ENCODE measurements at places on chromosomes 16 and 17.

GRCh38 chr17:82317394-82318168, at the start of gene CD7:
Gene CD7 (minus strand): TSS chr17:82317608. CDS start chr17:82317495, 113 bp downstream.
- DNase-seq = no peak

GRCh38 chr17:47338026-47338425, 14.3 kb downstream of the EFCAB13 start:
- DNase-seq = no peak

GRCh38 chr16:67922740-67923139, 8.9 kb downstream of the CTRL start:
- no peak for DNase-seq

- no peak for DNase-seq
These were observed 4.3 kb downstream of the RNF43 start for GRCh38 chr17:58412961-58413586.

DNA sequence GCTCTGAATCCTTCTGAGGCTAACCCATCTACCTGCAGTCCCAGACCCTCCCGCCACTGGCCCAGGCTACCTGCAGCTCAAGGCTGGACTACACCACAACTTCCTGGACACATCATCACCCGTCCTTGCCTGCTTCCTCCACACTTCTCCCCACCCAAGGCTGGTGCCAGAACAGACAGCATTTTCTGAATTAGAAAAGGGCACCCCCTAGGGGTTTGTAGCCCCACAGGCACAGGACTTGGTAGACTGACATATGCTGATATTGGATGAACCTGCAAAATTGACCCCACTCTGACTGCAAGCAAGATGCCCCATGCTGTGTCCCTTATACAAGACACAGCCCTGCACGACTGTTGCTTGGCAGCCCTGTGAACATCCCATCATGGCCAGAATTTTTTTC, 271.5 kb upstream of the C16orf82 start:
- DNase-seq = no peak

DNA sequence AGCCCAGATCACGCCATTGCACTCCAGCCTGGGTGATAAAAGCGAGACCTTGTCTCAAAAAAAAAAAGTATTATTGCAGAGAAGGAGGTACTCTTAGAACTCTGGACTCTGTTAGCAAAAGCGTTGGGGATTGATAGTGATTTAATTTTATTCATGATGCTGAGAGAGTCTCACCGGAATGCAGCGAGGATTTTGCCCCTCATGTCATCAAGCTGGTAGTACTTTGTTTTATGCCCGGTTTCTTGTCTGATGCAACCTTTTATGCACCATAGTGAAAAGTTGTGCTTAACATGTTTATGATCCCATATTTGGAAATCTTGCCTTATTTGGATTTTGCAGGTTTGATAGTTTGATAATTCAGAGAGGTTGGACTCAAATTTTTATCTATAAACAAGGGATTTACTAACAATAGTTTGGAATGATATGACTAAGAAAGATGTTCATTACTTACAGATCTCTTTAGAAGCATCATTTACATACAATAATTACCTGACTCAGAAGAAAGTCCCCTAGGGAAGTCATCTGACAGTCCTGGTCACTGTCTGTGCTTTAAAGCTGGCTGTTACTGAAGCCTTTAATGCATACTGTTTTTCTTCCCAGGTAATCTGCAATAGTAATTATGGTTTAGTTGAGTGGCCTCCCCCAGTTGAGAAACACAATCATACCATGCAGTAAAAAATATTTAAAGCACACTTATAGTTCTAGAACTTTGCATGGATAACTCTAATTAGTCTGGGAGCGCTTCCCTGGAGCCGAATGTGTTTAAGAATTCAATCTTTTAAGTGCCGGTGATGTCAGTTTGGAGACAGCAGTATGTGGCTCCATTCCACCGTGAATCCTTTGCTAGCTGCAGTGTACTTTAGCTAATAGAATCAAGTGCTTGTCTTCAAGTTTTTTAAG, 120.9 kb downstream of the PRKCA start:
- no peak for DNase-seq

GRCh38 chr17:59637611-59638310, 18.1 kb downstream of the CLTC start:
- no peak for DNase-seq

DNA sequence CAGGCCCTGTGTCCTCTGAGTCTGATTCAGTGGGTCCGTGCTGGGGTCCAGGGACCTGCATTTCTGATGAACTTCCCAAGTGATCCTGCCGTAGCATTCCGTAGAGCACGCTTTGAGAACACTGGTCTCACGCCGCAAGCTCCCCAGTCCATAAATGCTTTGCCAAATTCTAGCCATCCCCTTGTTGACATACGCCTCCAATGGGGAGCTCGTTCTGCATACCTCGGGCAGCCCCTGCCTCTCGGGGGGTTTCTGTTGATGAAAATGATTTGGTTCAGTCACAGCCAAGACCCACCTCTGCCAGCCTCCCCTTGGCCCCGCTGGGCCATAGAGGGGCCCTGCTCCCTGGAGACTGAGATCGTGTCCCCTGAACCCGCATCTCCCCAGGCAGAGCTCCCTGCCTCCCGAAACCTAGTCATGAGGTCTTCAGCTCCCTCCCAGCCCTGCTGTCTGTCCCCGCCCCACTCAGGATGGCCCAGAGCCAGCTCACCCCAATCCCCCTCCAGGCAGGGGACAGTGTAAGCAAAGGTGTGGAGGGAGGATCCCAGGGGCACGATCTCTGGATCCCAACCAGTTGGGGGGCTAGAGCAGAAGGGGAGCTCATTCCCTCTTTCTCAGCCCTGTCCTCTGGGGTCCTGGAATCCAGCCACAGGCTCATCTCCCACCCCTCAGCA, 16.2 kb upstream of the SPNS2 start:
- no peak for DNase-seq

DNA sequence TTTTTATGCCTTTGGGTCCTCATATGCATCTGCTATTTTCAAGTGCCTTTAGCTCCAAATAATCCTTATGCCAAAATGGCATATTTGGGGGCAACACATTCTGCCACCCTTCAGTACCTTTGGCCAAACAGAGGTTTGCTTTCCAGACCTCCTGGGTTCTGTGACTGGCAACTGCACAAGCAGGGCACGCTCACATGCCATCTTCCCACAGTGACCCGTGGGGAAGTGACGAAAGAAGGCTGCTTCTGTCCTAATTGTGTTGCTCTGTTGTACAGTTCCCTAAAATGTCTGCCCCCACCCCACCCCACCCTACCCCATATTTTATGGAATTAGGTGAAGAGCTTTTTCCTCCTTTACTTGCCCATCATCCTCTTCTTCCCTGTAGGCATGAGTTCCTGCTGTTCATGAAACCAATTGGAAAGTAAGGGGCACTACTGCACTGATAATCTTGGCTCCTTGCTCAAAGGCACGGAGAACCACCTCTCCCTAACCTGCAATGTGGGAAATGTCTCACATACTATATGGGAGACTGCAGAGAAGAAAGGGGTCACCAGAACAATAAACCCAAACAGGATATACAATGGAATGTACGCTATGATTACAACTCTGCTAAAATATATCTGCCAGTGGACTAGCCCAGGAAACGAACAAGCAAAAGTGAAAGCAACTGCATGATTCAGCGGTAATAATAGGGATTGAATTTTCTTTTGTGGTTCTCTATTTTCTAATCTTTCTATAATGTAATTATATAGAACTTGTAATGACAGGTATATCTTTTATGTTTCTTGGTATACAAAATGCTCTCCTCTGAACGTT, 3.3 kb upstream of the SLFN12L start:
- DNase-seq = no peak

DNA sequence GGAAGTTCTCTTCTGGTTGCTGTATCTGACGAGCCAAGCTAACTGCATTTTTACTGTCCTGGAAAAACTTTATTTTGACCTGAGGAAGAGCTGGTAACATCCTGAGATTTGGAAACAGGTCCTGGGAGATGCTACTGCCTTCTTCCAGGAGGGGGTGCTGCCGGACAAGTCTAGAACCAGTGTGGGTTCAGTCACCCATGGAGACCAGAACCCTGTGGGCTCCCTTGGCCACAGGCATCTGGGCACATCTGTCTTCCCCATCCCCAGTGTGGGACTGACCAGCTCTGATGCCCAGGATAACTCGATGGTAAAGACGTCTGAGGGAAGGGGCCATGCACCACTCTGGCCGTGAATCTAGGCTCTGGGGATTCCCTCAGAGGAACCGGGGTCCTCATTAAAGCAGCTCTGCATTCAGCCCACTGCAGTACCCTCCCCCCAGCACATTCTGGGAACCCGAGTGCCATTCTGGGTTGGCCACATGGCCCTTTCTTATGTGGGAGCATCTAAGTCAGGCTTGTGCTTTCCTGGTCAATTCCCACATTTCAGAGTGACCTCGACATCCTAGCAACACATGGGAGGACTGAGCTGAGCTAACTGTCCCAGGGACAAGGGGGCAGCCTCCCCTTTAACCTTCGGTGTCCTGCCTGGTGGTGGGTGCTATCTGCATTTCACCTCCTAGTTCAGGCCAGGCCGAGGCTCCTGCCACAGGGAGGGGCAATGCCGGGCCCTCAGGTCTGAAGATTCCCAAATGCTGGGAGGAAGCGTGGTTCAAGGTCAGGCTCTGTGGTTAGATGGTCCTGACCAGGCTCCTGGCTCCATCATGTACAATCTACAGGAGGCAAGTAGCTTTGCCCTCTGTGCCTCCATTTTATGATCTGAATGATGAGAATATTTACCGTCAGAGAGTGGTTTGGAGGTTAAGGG, 6.4 kb downstream of the C16orf86 start:
- DNase-seq = no peak

- no peak for DNase-seq
These were observed 32.6 kb downstream of the PMP22 start for GRCh38 chr17:15232517-15232915.

DNA sequence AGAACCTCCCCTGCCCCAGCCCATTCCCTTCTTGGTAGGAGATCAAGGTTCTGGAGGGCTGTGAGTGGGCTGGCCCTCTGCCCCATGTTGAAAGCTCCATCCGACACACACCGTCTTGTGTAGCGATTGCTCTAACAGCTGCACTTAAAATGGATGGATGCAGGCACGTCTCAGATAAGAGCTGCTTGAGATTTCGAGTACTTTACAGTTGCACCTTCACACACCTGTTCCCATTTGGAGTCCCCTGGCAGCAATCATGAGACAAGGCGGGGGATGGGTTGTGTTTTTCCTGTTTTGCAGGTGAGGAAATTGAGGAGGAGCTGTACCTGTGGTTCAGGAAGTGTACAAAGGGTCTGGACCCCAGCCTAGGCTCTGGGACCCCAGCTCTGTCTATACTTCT, 25.6 kb upstream of the TAC4 start:
- no peak for DNase-seq

GRCh38 chr17:31595076-31595475, 203.6 kb downstream of the RAB11FIP4 start:
- no peak for DNase-seq

- DNase-seq = no peak
These were observed 22.6 kb upstream of the MGAT5B start for GRCh38 chr17:76845541-76846017.

GRCh38 chr17:68584581-68585303, 16.4 kb downstream of the FAM20A start:
- no peak for DNase-seq

- no peak for DNase-seq
These were observed 6.9 kb downstream of the ADCY9 start for GRCh38 chr16:4109250-4109736.

- DNase-seq = no peak
These were observed 28.5 kb upstream of the SHCBP1 start for GRCh38 chr16:46649588-46650253.

- no peak for DNase-seq
These were observed 1.7 kb downstream of the RPH3AL start for GRCh38 chr17:350706-351448.

DNA sequence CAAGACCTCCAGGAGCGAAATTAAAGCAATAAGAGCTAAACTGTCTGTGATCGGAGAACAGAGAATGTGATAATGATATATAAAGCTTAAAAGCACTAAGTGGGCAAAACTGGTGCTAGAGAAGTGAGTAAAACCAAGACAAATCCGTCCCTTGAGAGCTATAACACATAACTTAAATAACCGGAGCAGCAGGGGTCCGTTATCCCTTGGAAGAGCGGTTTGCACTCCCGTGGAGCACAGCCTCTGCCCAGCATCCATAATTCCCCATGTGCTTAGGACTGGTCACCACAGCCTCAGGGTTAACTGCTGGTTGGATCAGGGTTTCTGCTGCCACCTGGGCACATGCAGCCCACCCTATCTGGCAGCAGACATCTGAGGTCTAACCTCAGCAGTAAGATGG, 489.0 kb downstream of the NPIPA7 start:
- no peak for DNase-seq

DNA sequence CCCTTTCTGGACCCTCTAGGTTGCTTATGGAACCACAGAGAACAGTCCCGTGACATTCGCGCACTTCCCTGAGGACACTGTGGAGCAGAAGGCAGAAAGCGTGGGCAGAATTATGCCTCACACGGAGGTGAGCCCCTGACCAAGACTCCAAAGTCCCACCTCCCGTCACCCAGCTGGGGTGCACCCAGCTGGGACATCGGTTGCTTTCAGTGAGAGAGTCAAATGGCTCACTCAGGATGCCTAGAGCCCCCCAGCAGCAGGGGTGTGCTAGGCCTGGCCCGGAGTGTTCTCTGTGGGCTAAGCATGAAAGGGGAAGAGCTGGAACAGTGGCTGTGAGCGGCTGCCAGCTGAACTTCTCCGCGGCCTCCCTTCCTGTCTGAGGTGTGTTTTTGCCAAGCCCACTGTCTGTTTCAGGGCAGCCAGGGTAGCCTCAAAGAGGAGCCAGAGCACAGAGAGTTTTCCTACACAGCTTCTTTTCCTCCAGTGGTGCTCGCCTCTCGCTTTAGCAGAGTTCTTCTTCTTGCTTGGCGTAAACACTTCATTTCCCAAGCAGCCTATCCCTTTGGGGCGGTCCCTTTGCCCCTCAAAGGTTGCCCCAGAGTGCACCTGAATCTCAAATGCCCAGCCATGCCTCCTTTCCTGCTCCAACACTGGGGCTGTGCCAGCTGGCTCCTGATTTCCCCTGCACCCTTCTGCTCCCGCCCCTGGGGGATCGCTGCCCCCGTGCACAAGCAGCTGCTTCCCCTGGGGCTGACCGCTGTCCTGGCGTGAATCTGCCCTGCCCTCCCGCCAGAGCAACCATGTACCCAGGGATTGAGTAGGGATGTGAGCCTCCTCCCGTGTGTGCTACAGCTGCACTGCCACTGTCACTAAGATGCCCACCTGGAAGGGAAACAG, 2.6 kb upstream of the CHAD start:
- no peak for DNase-seq

- DNase-seq = no peak
These were observed 7.3 kb upstream of the SREBF1 start for GRCh38 chr17:17844079-17844478.

- no peak for DNase-seq
These were observed 31.9 kb downstream of the MSI2 start for GRCh38 chr17:57288040-57288772.

DNA sequence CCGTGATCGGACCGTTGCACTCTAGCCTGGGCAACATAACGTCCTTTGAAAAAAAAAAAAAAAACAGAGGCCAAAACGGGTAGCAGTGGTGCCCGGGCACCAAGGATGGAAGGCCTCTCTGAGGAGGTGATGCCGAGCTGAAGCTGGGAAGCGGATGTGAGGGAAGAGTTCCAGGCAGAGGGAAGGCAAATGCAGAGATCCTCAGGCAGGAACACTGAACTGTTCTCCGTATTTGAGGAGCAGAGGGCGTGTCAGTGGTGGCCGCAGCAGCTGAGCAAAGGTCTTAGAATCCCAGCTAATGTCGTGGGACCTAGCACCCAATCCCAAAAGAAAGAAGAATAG, 656 bp upstream of the KCTD13 start:
- no peak for DNase-seq
